ENCODE measurements at places on chromosomes 4 and X.

DNA sequence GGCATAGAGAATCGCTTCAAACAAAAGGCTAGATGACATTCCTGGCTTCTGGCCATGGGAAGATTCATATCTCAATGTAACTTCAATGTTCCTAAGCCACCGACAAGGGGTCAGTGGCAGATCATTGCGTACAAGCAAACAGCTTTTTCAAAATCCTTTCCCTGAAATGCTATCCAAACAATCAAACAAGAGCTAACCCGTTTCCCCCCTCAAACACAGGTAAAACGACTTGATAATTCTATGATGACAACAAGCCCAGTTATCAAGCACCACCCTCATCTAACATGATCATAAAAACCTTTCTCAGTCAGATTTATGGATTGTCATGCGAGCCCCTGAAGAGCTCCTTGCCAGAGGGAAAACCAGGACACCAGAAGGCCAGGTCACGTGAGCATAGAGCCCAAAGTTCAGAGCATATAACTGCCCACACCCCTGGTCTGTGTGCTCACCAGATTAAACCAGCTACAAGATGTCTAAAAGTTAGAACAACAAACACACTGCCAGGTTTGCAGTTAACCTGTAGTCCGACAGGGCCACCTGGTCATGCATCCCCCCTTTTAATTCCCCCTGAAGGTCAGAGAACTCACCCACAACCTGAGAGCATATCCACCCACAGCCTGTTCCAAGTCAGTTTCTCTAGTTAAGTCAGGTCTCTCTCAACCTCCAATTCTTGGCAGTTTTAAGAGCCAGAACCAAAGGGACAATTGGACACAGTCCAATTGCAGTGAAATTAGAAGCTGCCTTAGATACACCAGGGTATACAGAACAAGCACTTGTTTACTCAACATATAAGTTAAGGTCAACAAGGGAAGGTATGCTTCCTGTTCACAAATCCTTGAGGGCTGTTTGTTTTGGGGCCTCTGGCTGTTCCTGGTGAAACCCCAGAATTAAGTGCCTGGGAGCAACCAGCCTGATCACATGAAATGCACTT is 248.1 kb upstream of the PPARGC1A start:
- no peak for DNase-seq

- DNase-seq = no peak
Measured at GRCh38 chrX:48936429-48937053, 17.7 kb upstream of the PIM2 start.

DNA sequence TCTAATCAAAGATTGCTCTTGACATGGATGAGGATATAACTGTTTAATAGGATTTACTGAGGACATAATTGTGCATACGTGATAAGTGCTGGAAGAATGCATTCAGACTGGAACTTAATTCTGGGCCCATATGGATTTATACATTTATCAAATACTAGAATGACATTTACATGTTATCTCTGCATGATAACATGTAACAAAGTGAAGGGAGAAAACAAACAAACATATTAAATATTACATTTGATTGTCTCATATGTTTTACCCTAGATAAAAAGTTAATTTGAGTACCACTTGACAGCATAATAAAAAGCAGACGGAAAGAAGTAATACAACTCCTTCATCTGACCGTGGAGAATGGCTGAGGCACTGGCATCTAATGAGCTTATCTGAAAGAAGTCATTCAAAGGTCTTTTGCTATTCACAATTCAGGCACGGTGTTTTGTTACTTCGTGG is 297.8 kb downstream of the PPP3CA start:
- no peak for DNase-seq

- DNase-seq = no peak
Measured at GRCh38 chr4:162706051-162706450, 460.6 kb downstream of the NAF1 start.

DNA sequence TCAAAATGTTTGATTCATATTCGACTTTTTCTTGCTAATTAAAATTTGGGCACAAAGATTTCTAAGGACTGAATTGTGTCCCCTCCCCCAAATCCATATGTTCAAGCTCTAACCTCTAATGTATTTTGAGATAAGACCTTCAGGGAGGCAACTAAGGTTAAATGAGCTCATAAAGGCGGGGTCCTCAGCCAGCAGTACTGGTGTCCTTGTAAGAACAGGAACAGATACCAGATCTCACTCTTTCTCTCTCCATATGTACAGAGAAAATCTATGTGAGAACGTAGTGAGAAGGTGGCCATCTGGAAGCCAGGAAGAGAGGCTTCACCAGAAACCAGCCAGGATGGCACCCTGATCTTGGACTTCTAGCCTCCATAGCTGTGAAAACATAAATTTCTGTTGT is 116.9 kb downstream of the VEGFC start:
- no peak for DNase-seq
